ENCODE measurements at places on chromosomes 7 and 10. TPM values are rescaled to one million over a fixed set of nuclear protein-coding genes. Genes with fewer than 3 reads are reported as not detected.
A peak's percentile ranks its signal among the peaks of the same experiment; 100 is the strongest.

DNA sequence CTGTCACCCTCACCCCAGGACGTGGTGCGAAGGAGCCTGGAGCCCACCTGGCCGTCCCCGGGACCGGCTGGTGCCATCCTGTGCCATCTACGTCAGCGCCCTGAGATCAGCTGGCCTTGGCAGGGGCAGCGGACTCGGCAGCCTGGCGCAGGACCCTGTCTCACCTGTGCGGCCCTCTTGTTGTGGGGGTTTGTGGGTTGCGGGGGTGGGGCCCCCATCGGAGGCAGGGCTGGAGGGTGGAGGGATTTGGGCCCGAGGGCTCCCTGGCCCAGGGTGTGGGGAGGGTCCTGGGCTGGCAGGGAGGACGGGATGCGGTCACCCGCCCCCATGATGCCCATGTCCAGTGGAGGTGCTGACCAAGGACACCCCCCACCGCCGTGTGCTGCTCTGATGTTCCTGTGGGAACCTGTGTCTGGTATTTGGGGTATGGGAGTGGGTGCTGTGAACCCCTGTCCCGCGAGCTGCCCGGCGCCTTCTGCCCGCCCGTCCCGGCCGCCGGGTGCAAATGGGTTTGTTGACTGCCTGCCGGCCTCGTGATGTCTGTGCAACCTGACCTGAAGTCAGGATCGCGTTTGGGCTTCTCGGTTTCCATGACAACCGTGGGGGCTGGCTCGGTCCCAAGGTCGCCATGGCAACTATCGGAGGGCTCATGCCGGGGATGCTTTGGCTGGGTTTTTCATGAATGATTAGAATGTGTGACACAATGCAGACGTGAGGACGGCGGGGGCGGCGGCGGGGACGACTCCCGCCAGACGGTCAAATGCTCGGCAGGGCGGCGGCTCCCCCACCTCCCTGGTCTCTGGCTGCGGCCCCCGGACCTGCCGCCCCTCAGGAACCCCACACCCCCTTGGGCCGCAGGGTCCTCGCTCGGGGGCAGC, 7.3 kb downstream of the MAFK start:
- DNase-seq, result peak; percentile 99

DNA sequence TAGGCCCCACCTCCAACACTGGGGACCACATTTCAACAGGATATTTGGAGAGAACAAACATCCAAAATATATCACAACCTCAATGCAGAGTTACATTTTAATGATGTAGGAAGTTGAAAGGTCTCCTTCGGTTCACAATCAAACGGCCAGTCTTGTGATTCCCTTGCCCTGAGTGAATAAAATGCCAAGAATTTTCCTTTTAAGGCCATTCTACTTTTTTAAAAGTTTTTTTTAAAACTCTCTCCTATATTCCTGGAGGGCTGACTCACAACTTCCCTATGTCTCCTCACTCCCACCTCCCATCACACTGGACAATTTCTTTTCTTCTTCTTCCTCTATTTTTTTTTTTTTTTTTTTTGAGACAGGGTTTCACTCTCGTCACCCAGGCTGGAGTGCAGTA, 693.6 kb upstream of the AUTS2 start:
- no peak for DNase-seq

GRCh38 chr10:104321725-104322415, 16.4 kb downstream of the ITPRIP start:
- DNase-seq, result no peak

DNA sequence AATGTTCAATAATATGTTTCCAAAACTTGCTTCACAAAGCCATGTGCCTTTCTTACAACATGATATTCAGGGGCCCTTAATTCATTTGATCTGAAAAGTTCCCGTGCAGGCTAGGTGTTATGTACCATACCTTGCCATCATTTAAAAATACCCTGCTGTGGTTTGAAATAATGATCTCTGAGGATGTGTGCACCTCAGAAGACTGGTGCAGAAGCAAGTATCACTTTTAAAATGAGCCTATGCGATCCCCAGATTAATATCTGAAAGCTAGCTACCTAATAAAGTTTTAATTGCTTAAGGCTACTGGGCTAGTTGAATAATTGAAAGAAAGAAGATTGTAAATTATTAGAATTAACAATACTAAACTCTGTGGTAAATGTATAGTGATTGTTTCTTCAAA, 262.4 kb downstream of the CDK14 start:
- DNase-seq, result no peak

DNA sequence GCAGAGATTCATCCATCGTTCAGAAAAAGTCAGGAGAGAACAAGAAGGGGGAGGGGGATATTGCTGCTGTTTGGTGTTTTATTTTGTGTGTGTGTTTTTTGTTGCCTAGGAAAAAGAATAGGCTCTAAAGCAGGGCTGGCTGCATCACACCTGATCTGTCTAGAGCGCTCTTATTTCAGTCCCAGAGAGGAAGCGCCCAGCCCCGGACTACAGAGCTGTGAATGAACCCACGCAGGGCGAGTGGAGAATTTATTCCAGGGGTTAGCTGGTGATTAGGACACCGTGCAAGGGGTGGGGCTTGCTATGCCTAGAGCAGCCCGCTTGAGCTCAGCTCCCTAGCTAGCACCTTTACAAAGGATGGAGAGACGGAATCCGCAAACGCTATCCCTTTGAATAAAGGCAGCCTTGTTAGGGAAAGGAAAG, 621 bp upstream of the FAM13C start:
- DNase-seq, result peak; percentile 83

Gene CTAGE8
- 0.60 TPM for total RNA-seq
